ENCODE measurements at places on chromosomes 5 and 9.
A peak's percentile ranks its signal among the peaks of the same experiment; 100 is the strongest.

GRCh38 chr9:88310310-88310980 is 77.8 kb upstream of the SPIN1 start:
- H3K4me3 ChIP-seq = no peak overlapping the region
- DNase-seq = no peak
- peaks cover 9% of the 10 kb centered on the region for H3K4me1 ChIP-seq
- no peaks in the 10 kb centered on the region for H3K27me3 ChIP-seq
- H3K27ac ChIP-seq = no peak overlapping the region

DNA sequence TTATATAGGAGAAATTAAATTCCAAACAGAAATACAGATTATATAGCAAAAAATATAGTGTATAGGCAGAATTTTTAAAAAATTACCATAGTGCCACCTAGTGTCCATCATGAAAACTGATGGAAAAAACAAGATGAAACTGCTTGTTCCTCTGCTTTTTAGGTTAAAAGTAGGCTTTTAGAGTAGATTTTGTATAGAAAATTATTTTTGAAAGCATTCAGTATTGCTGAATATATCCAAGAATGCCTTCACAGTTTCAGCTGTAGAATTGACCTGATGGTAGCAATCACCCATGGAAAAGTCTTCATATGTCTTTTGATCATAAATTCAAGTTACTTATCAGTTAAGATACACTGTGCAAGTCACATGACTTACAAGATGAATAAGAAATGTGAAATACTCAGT is 19.7 kb downstream of the RIOK2 start:
- peak; percentile 27 for DNase-seq
- peaks cover 8% of the 10 kb centered on the region for H3K36me3 ChIP-seq
- H3K4me1 ChIP-seq = no peaks in the 10 kb centered on the region
- no peak overlapping the region for H3K4me3 ChIP-seq
- H3K27ac ChIP-seq = no peak overlapping the region

DNA sequence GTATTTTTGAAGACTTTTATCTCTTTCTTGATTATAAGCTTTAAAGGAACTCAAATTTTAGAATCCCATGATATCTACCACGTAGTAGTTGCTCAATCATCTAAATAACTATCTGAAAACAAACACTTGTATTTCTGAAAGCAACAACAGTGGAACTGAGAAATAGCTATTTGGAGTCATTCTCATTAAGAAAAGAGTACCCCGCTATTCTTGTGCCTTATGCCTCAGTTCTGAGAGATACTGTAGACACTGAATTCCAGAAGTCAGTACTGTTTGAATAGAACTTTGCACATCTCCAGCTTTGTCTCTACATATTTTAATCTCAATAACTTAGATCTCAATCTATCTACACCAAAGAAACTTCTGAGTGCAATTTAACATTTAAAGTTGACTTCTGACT is 11.4 kb downstream of the CHD1 start:
- no peaks in the 10 kb centered on the region for H3K27me3 ChIP-seq
- no peak for DNase-seq
- no peak overlapping the region for H3K27ac ChIP-seq
- no peak overlapping the region for H3K4me3 ChIP-seq
- H3K36me3 ChIP-seq = no peaks in the 10 kb centered on the region

DNA sequence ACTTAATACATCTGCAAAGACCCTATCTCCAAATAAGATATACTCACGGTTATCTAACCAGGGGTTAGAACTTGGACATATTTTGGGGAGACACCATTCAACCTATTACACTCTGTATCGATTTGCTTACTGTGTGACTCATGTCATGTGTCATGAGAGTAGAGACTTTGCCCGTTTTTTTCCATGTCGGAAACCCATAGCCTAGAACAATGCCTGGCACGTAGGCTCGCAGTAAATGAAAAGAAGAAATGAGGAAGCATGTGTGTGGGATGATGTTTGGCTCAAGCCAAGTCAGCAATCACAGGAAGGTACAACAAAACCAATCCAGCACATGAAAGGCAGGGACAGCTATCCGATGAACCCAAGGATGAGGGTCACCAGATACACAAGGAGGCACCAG is 94.6 kb upstream of the DNAH5 start:
- no peak for DNase-seq
- no peaks in the 10 kb centered on the region for H3K27me3 ChIP-seq
- H3K27ac ChIP-seq = no peak overlapping the region
- no peaks in the 10 kb centered on the region for H3K36me3 ChIP-seq
- no peak overlapping the region for H3K4me3 ChIP-seq

- H3K4me3 ChIP-seq = no peak overlapping the region
- DNase-seq = no peak
- H3K27me3 ChIP-seq = no peaks in the 10 kb centered on the region
- no peaks in the 10 kb centered on the region for H3K36me3 ChIP-seq
These were observed 3.7 kb upstream of the PAPPA start for GRCh38 chr9:116149844-116150243.

DNA sequence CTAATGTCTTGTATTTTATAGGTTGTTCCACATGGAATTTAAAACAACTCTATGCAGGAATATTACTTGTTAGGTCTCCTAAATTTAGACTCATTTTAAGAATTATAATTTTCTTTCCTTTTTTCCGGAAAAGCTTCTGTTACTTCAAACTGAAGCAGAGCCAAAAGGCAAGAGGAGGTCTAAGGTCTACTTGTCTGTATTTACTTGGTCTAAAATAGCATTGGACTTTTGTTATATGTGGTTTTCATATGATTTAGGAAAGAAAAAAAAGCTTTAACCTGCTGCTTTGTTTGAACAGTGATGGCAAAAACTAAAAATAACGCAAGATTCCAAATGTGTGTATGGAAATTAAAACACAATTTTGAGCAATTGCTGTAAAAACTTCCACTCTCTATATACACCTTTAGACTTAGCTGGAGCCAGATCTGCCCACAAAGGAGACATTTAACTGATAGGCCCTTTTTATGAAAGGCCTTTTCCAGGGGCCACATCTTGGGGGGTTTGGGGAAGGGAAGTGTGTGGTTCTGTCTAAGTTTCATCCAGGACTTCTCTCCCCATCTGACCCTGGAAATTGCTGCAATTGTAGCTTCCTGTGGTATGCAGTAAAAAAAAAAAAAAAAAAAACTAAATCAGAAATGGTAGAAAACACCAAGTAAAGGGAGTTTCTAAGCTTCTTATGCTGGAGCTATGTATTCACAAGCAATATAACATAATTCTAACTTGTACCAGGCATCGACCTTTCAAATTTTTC is 307.7 kb upstream of the MEF2C start:
- DNase-seq = no peak
- H3K4me3 ChIP-seq = no peak overlapping the region
- H3K4me1 ChIP-seq = no peaks in the 10 kb centered on the region
- H3K36me3 ChIP-seq = no peaks in the 10 kb centered on the region

DNA sequence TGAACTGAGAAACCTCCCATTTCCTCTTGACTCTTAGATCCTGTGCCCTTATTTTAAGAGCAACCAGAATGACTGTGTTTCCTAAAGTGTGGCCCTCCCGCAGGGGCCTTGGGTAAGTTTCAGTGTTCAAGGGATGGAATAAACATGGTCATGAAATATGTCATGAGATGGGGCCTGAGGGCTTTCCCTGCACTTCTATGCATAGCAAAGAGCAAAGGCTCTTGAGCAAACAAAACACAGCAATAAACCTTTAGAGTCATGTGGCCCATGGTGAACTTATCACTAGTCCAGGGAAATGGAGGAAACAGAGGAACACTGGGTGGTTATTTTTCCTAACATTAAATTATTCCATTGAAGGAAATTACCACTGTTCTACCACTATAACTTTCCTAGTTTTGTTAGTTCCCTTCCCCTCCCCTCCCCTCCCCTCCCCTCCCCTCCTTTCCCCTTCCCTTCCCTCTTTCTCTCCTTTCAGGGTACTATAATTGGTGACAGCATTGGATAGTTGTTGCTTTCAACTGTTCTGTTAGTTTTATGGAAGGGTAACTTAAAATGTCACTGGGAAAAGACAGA is 72.4 kb downstream of the CTSL start:
- no peaks in the 10 kb centered on the region for H3K27me3 ChIP-seq
- no peak overlapping the region for H3K4me3 ChIP-seq
- no peak overlapping the region for H3K27ac ChIP-seq

DNA sequence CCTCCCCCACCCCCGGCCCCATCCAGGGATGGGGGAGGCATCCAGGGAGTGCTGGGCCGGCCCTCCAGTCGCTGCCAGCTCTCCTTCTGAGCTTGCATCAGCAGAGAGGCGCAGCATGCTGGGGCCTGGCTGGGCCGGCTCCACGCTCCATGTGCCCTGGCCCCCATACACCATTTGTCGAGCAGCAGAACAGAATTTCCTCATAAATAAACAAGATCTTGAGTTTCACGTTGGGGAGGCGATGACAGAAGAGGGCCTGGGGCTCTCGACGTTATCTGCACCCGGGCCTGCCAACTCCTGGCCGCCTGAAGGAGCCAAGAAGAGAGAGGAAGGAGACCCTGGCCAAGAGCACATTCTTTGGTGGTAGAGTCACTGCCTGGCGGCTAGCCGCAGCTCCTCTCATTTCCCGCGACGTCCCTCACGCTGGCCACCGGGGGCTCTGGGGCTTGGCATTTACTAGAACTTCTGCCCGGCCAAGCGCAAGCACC is 177.0 kb downstream of the FGF18 start:
- no peak overlapping the region for H3K4me3 ChIP-seq
- no peak overlapping the region for H3K27ac ChIP-seq
- no peaks in the 10 kb centered on the region for H3K27me3 ChIP-seq
- H3K36me3 ChIP-seq = no peaks in the 10 kb centered on the region
- no peaks in the 10 kb centered on the region for H3K4me1 ChIP-seq

- no peak for DNase-seq
- no peak overlapping the region for H3K4me3 ChIP-seq
These were observed 18.0 kb downstream of the HTR4 start for GRCh38 chr5:148636353-148636752.

GRCh38 chr9:20353931-20354652 is 268.2 kb downstream of the MLLT3 start:
- no peaks in the 10 kb centered on the region for H3K27me3 ChIP-seq
- H3K4me1 ChIP-seq = peaks cover 19% of the 10 kb centered on the region
- no peaks in the 10 kb centered on the region for H3K36me3 ChIP-seq
- DNase-seq = no peak
- no peak overlapping the region for H3K4me3 ChIP-seq

DNA sequence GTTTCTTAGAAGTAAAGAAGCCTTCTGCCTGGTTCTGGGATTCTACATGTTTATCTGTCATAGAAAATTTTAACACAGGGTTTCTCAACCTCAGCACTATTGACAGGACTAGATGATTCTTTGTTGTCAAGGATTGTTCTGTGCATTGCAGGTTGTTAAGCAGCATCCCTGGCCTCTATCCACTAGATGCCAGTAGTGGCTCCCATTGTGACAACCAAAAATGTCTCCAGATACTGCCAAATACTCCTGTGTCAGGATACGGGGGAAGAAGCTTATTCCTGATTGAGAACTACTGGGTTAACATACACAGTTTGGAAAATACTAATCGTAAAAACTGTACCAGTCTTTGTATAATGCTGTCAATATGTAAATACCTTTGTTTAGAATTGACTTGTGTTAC is 167.1 kb downstream of the NIPBL start:
- H3K27me3 ChIP-seq = no peaks in the 10 kb centered on the region
- no peaks in the 10 kb centered on the region for H3K4me1 ChIP-seq
- no peak overlapping the region for H3K4me3 ChIP-seq
- H3K36me3 ChIP-seq = peaks cover 30% of the 10 kb centered on the region
- no peak for DNase-seq
- H3K27ac ChIP-seq = no peak overlapping the region

DNA sequence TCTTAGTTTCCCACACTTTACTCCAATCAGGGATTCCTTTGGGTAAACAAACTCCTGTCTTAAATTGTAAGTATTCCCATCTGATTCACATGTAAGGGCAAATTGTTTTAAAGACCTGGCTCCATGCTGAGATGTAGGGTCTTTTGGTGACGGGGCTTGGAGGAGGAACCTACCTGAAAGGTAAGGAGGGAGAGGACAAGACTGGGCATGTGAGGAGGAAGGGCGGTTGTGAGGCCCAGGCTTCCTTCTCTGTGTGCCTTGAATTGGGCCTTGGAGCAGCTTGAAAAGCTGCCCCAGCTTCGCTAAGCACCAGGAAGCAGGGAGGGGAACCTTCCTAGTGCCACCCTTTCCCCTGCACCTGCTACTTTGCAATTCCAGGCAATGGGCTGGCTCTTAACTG is 86.8 kb downstream of the C9orf152 start:
- H3K36me3 ChIP-seq = no peaks in the 10 kb centered on the region
- DNase-seq = no peak
- H3K4me1 ChIP-seq = no peaks in the 10 kb centered on the region

- no peaks in the 10 kb centered on the region for H3K27me3 ChIP-seq
- H3K27ac ChIP-seq = no peak overlapping the region
- no peaks in the 10 kb centered on the region for H3K36me3 ChIP-seq
- H3K4me1 ChIP-seq = no peaks in the 10 kb centered on the region
- DNase-seq = no peak
These were observed 500.0 kb downstream of the SPATA31D1 start for GRCh38 chr9:82488313-82489200.

DNA sequence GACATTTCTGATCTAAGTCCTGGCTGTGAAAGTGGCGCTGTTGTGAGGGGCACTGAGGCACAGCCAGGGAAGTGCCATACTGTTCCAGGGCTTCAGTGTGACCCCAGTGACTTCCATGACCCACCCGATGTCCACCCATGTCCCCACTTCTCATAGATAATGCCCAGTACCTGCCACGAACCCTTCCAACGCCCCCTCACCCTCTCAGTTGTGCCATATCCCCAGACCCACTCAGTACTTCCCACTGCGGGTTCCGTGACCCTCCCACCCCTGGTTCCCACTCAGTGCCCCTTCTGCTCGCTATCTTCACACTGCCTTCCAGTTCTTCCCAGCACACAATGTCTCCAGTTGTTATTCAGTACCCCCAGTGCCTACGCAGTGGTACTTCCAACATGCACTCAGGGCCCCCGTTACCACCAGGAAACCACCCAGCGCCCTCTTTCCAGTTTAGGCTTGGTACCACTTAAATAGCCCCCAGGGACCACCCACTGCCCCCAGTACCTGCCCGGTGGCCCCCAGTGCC is 30.7 kb upstream of the PSD2 start:
- peaks cover 5% of the 10 kb centered on the region for H3K4me1 ChIP-seq
- H3K36me3 ChIP-seq = no peaks in the 10 kb centered on the region
- H3K27me3 ChIP-seq = peaks cover 19% of the 10 kb centered on the region
- DNase-seq = no peak
- no peak overlapping the region for H3K27ac ChIP-seq

GRCh38 chr9:82271106-82271561 is 282.6 kb downstream of the SPATA31D1 start:
- H3K36me3 ChIP-seq = no peaks in the 10 kb centered on the region
- no peak overlapping the region for H3K27ac ChIP-seq
- H3K27me3 ChIP-seq = no peaks in the 10 kb centered on the region
- no peak overlapping the region for H3K4me3 ChIP-seq

DNA sequence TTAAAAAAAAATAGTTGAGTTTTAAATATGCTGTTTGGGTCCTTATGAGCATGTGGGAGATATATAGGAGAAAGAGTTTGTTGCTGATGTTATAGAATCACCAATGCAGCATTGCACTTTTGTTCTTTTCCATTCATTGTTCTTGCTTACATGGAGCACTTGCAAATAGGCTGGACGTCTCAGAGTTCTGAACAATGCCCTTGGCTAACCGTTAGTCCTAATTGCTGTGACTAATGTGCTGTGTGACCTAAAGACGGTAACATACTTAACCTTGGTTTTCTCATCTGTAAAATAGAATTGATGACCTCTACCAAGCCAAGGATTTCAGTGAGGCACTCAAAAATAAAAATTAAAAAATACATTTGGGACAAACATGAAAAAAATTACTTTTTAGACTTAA is 29.8 kb downstream of the PIK3R1 start:
- H3K36me3 ChIP-seq = no peaks in the 10 kb centered on the region
- H3K27ac ChIP-seq = no peak overlapping the region
- H3K27me3 ChIP-seq = no peaks in the 10 kb centered on the region
- no peak for DNase-seq
